ENCODE measurements at places on chromosomes 3 and 15. TPM values are rescaled to one million over a fixed set of nuclear protein-coding genes. Genes with fewer than 3 reads are reported as not detected.

GRCh38 chr3:134852893-134853351, 57.9 kb downstream of the EPHB1 start:
- no peak for DNase-seq

GRCh38 chr3:143956838-143957237, 14.8 kb upstream of the DIPK2A start:
- DNase-seq, result no peak

- DNase-seq, result no peak
Observed at GRCh38 chr3:157059661-157060060, 100.3 kb downstream of the CCNL1 start.

The COPB2 gene
- total RNA-seq, result 223 TPM

DNA sequence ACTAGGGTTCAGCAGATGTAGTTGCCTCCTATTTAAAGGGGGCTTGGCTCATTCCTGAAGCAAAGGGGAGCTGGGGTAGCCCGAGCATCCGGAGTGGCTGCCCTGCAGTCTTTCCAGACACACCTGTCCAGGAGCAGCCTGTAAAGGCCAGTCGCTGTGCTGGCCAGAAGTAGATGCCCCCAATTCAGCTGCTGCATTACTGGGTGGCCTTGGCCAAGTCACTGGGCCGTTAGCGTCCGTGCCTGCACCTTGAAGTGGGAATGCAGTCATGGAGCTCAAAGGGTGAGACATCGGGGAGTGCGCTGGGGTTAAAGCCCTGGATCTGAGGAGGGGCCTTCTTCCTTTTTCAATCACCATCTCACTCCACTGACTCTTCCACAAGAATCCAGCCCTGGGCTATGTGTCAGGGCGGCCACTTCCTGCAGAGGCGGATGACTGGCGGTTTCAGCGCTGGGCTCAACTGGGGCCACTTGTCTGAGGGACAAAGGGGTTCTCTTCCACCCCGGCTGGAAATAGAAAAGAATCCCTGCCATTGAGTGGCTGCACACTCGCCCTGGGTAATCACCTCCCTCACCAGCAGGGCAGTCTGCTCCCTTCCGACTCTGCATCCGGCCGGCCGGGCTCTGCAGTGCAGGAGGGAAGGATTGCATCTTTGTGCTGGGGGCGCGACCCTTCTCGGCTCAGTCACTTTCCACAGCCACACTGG, 11.8 kb downstream of the ALDH1A3 start:
- no peak for DNase-seq

- DNase-seq, result no peak
Observed at GRCh38 chr3:150582620-150583019, 20.5 kb upstream of the SELENOT start.

- peak; percentile 24 for DNase-seq
Observed at GRCh38 chr3:105584003-105584790, 217.5 kb downstream of the ALCAM start.

DNA sequence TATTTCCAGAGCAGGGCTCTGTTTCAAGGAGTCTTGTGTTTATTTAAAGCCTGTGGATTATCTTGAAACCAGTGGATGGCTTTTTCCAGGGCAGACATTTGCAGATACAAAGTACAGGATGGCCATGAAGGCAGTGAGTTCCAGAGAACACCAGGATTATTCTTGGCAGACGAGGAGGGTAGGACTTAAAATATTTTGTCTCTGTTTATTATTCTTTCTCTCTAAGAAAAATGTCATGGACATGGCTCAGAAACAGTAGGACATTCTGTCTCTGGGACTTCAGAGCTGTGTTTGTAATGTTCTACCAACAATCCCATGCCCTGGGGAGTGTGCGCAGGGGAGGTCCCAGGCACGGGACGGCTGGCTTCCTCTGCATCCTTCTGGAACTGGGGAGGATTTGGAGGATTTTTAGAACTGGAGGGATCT, 125.9 kb downstream of the ATP10A start:
- DNase-seq, result no peak

DNA sequence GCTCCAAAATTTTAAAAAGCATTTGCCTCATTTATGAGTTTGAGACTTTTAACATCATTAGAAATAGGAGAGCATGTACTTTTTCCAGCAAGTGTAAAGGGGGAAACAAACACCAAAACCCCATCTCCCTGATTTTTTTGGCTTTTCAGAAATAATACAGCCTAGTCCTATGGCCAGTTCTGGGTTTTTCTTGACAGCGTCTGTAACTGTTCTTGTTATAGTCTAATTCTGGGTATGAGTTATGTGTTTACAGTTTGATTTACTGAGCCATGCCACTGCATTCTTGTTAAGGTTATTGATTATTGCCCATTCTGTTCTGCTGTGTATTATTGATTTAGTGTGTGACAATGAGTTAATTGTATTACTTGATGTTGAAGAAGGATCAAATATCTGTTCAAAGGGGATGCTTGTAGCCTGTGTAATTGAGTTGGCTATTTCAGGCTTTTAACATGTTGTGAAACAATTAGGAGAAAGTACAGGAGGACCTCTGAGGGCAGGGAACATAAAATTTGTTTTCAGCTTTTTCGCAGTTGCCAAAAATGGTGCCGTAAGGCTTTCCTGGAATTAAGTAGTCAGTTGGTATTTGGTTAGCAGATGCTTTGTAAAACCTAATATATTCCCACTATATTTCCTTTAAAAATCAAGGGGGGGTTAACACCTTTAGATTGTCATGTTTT, 46.1 kb downstream of the MBNL1 start:
- no peak for DNase-seq
